Calu3 (cell line): ENCODE measurements at places on chromosomes 16 and 17.

DNA sequence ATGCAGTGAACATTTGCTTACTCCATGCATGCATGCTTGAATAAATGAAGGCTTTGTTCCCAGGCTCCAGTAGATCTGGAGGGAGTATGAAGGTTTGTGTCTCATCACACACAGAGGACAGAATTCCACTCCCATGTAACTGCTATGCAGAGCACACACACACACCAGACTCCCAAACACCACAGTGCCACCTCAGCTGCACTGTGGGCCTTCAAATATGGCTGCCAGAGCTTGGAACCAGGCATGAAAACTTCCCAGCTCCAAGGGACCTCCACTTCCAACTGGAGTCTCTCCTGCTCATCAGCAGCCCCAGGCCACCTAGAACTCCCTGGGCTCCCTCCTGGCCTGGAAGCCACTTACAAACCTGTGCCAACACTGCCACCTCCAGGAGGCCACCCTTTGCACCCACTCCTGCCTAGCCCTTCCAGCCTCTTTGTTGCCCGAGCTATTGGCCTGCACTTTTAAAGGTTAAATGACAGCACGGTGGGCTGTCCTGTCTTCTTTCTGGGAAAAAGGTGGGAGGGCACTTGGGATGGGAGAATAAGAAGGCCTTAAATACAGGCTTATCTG lies 151.2 kb downstream of the ZNF423 start:
- H3K27me3 ChIP-seq = peaks cover 97% of the 10 kb centered on the region
- DNase-seq = no peak
- H3K36me3 ChIP-seq = no peaks in the 10 kb centered on the region
- H3K4me1 ChIP-seq = no peaks in the 10 kb centered on the region

- H3K4me3 ChIP-seq = no peak overlapping the region
- no peaks in the 10 kb centered on the region for H3K27me3 ChIP-seq
- DNase-seq = no peak
Measured at GRCh38 chr17:65062171-65062915, 5.8 kb upstream of the GNA13 start.

DNA sequence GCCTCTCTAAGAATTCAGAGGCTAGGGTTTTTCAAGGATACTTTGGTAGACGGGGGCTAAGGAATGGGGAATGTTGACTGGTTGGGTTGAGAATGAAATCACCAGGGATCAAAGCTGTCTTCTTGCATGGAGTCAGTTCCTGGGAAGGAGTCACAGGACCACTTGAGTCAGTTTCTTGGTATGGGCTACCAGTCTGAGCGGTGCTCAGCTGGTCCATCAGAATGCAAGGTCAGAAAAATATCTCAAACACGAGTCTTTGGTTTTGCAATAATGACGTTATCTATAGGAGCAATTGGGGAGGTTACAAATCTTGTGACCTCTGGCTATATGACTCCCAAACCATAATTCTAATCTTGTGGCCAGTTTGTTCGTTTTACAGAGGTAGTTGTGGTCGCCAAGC lies 18.4 kb downstream of the CHD9NB start:
- no peak overlapping the region for H3K27ac ChIP-seq
- no peaks in the 10 kb centered on the region for H3K27me3 ChIP-seq
- H3K4me1 ChIP-seq = peaks cover 13% of the 10 kb centered on the region
- H3K36me3 ChIP-seq = no peaks in the 10 kb centered on the region
- DNase-seq = no peak

- no peak for DNase-seq
- H3K36me3 ChIP-seq = no peaks in the 10 kb centered on the region
- H3K27ac ChIP-seq = no peak overlapping the region
- H3K4me1 ChIP-seq = no peaks in the 10 kb centered on the region
Measured at GRCh38 chr17:80243526-80244433, 16.9 kb upstream of the RNF213 start.

DNA sequence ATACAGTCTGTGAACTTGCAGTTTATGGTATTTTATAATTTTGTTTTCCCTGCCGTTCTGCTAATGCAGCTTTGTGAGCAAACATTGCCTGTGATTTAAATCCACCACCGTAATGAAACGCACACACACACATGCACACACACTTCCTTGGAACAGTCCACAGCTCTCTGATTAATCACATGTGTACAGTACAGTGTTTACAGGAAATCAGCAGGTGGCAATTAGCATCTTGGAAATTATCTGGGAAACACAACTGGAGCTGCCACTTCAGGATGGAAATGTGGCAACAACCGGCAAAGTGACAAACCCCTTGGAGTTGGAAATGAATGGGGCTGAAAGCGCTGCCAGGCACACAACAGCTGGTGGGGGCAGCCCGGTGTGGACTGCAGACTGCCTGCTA lies 12.9 kb upstream of the ZKSCAN2 start:
- no peaks in the 10 kb centered on the region for H3K27me3 ChIP-seq
- H3K36me3 ChIP-seq = peaks cover 6% of the 10 kb centered on the region
- no peak for DNase-seq
- no peaks in the 10 kb centered on the region for H3K4me1 ChIP-seq
- H3K27ac ChIP-seq = no peak overlapping the region

DNA sequence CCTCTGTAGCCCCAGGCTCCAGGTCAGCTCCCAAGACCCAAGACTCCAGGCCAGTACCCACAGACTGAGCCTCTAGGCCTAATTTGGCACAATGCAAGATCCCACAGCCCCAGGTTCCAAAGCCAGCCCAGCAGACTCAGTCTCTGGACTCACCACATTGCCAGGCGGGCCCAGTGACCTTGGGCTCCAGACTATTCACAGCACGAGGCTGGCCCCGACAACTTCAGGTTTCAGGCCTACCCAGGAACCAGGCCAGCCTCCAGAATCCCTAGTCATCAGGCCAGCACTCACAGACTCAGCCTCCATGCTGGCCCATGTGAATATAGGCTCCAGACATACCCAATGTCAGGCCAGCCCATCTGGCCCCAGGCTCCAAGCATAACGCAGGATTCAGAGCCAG lies 103.8 kb downstream of the CEP112 start:
- H3K4me3 ChIP-seq = no peak overlapping the region
- no peak for DNase-seq
- H3K4me1 ChIP-seq = peaks cover 9% of the 10 kb centered on the region
- no peak overlapping the region for H3K27ac ChIP-seq

- no peak for DNase-seq
- H3K4me3 ChIP-seq = no peak overlapping the region
- H3K4me1 ChIP-seq = no peaks in the 10 kb centered on the region
- no peaks in the 10 kb centered on the region for H3K36me3 ChIP-seq
Measured at GRCh38 chr17:52157603-52158449, 688 bp downstream of the CA10 start.

- H3K27ac ChIP-seq = no peak overlapping the region
- no peak for DNase-seq
- H3K4me1 ChIP-seq = no peaks in the 10 kb centered on the region
- H3K4me3 ChIP-seq = no peak overlapping the region
Measured at GRCh38 chr16:88370365-88370764, 12.4 kb upstream of the ZNF469 start.
